ENCODE measurements at places on chromosomes 12 and 14. TPM values are rescaled to one million over a fixed set of nuclear protein-coding genes. Genes with fewer than 3 reads are reported as not detected.

GRCh38 chr14:101925152-101925551 is 39.2 kb upstream of the DYNC1H1 start:
- no peak for DNase-seq

DNA sequence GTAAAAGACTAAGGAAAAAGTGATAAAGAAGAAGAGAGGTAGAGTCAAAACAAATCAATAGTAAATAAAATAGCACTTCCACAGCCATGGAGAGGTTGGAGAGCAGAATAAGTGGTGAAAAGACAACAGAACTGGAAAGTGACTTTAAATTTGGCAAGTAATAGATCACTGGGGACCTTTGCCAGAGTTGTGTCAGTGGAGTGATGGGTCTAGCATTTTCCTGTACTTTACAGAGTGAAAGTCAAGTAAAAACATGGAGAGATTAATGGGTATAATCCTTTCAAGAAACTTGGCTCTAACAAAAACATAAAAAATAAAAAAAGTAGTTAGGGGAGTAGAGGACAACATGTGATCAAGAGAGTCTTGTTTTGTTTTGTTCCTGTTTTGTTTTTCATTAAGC is 502.2 kb upstream of the RPL10L start:
- DNase-seq, result no peak

GRCh38 chr12:112463478-112463877 is 44.7 kb downstream of the PTPN11 start:
- no peak for DNase-seq

GRCh38 chr14:34496679-34497513 is 34.9 kb upstream of the SPTSSA start:
- DNase-seq, result peak; percentile 92

DNA sequence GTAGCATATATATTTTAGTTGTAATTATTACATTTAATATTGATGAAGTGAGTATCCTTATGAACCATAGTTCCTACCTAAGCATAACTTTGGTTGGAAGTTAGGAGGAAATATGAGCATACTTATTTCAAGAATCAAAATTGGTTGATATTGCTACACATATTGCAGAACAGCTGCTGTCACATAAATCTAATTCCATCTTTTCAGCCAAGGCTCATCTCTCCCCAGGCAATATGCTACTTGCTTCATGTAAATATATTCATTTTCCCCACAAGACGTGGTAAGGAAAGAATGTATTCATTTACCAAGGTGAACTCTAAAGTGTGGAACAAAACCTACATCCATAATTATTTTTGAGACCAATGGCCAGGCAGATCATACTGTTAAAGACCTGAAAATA is 62.5 kb upstream of the HIF1A start:
- no peak for DNase-seq

DNA sequence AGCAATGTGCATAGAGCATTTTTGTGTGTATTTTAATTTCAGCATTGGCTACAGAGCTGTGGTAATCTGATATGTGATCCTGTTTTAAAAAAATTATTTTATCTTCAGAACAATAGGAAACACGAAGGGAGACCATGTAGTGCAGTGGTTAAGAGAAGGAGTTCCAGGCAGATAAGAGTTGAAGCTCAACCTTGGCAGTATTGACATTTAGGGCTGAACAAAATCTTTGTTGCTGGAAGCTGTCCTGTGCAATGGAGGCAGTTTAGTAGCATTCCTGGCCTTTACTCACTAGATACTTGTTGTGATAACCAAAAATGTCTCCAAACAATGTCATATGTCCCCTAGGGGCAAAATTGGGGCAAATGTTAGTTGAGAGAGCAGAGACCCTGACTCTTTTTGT is 59.2 kb downstream of the CHST11 start:
- DNase-seq, result no peak

DNA sequence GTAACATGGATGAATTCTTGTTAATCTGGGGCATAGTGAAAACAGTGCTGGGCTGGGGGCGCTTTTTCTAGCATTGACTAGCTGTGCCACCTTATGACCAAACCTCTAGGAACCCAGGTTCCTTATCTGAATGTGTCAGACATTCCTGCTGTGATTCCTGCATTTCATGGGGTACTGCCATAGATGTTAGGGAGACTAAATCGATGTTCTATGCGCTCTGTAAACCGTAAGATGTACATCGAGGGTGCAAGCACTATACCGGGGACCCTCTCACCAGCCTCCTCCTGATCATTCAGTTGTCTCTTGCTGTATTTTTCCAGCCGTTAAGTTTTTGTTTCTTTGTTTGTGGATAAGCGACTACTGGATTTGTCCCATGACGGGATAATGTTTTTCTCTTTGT is 170.9 kb upstream of the PARP11 start:
- no peak for DNase-seq

- DNase-seq, result peak; percentile 65
Observed at GRCh38 chr14:21913759-21914158, 240.1 kb upstream of the OR4E1 start.

DNA sequence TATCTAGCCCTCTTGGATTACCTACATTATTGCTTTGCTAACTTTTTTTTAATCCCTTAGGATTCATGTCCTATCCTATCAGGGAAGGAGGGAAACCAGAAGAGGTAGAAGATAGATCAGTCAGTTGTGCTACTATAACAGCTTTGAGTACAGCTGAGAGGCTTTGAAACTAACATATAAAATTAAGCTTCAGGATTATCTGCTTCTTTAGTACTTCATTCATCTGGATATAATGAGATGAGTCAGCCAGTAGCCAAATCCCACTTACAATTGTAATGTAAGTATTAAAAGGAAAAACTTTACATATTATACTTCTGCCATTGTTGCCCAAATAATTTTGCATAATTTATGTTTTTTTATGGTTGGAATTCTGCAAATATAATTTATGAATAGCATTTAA is 33.4 kb upstream of the ANO6 start:
- no peak for DNase-seq

- DNase-seq, result peak; percentile 48
Observed at GRCh38 chr12:125145196-125145595, 80.0 kb downstream of the AACS start.

GRCh38 chr14:52900731-52901130 is 50.1 kb downstream of the FERMT2 start:
- no peak for DNase-seq

- no peak for DNase-seq
Observed at GRCh38 chr14:89302396-89302950, 114.6 kb downstream of the FOXN3 start.

DNA sequence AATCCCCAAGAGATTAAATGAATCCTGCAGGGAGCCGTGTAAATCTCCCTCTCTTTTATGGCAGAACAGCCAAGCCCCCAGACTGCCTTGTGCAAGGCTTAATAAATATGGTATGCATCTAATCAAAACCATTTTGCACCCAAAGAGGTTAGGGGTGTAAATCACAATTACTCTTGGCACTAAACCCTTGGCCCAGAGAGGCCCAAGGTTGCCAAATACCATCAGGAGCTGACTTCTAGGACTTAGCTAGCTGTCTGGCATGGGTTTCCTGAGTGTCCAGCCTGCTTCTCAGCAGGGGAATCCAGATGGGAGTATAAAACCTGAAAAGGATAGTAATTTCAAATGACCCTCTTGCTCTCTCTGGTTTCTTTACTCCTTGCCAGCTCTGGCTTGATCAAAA is 610.4 kb downstream of the MED13L start:
- DNase-seq, result no peak

- no peak for DNase-seq
Observed at GRCh38 chr14:25250516-25250915, 200.6 kb upstream of the STXBP6 start.

- DNase-seq, result peak; percentile 56
Observed at GRCh38 chr12:15522574-15523187, 200.4 kb downstream of the PTPRO start.

DNA sequence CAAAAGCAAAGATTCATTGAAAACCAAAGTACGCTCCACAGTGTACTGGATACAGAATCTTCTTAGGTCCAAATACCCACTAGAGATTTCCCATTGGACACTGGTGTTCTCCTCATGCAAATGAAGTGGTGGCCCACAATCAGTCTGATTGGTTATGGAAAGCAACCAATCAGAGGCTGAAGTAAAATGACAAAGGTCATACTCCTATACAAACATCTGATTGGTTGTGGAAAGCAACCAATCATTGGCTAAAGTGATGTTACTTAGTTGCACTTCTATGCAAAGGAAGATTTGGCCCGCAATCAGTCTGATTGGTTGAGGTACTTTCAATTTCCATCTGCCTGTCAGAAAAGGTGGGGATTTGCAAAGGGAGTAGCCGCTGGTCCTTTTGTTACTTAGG is 1.3 kb upstream of the WASHC3 start:
- no peak for DNase-seq

DNA sequence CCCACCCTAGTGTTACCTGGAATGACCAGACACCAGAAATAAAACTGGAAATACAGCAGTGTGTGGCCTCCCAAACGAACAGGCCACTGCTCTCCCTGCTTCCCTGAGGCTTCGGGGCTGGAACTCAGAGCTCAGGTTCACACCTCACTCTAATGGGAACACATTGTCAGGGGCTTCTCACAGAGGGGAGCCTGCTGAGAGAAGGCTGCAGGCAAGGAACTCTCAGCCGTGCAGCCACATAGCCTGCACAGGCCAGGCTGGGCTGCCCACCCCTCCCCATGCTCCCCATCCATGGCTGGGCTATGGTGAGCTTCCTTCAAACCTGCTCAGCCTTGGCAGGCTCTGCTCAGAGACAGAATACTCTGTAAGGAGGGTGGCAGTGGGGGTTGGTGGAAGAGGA is 302.5 kb downstream of the EMP1 start:
- no peak for DNase-seq

DNA sequence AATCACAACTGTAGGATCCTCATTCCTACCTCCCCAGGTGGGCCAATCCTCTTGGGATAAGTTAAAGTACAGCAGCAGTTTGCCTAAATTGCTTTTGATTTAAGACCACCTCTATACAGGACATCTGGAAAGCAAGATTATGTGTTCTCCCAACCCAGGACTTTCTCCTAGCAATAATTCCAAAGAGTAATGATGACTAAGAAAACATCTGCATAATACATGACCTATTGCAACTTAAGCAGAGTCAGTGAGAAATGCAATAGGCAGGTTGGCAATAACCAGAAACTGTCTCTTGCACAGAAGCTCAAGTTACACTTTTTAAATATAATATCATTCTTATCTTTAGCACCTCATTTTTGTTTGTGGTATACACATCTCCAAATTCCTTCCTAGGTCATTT is 275.4 kb downstream of the TRHDE start:
- DNase-seq, result no peak

DNA sequence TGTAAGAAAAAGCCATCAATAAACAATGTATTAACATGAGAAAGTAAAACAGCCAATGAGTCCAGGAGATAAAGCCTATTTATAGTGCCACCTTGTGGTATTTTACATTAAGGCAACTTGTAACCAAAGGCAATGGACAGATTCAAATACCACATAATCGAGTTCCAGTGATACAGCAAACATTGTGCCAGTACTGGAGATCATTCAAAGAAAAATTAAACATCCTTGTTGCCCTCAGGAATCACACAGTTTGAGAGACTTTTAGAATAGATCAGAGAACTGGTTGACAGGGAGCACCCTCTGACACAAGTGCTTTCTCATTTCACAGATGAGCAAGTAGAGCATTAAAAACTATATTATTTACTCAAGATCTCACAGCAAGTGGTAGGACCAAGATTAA is 98.1 kb downstream of the DDHD1 start:
- peak; percentile 84 for DNase-seq

- DNase-seq, result no peak
Observed at GRCh38 chr12:130685250-130685787, 30.8 kb downstream of the RIMBP2 start.

GRCh38 chr12:123151457-123152454 is 866 bp upstream of the PITPNM2 start:
- DNase-seq, result peak; percentile 32

GRCh38 chr14:105902131-105902898 is 375.9 kb downstream of the TMEM121 start:
- DNase-seq, result no peak

- DNase-seq, result peak; percentile 34
Observed at GRCh38 chr12:10175846-10176636, 2.8 kb upstream of the TMEM52B start.

DNA sequence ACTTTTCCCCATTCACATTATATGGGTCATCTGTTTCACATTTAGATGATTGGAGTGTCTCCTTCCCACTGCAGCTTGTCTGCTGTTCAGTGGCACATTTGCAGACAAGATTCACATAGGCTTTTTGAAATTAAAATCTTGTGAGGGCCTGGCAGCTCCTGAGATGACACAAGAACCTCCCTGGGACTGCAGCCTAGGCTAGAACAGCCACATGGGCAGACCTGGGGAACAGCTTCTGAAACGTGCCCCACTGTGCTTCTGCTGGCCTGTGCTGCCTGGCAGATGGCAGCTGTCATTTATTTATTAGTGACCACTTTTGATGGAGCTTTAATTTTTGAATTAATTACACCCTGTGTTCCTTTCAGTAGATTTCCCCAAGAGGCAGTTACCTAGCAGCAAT is 137.4 kb downstream of the GRIP1 start:
- no peak for DNase-seq

DNA sequence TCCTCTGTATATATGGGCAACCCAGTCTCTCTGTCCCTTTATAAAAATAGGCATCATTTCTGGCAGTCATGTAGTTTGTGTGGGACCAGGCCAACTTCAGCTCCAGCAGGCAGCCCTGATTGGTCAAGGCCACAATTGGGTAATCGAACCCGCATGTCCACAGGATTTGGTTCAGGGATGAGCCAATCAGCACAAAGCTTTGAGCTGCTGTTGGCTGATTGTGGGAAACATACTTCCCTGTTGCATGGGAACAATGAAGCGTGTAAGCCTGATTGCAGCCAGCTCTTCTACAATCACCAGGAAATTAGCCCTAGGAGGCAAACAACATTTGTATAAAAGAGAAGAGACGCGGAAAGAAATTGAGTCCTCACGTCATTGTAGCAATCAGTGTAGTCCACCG is 328.6 kb downstream of the PCNX1 start:
- DNase-seq, result peak; percentile 71

DNA sequence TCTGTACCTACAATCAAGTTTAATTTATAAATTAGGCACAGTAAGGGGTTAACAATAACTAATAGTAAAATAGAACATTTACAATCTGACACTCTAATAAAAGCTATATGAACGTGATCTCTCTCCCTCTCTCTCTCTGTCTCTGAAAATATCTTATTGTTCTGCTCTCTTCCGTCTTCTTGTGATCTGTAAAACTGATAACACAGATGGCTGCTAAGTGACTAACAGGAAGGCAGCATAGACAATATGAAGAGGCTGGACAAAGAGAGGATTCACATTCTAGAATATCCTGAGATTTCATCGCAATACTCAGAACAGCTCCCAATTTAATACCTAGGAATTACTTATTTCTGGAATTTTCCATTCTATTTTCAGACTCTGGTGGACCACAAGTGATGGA is 827.2 kb downstream of the FLRT2 start:
- DNase-seq, result no peak

The IKZF4 gene
- 7.3 TPM for total RNA-seq

The HECTD1 gene
- 332 TPM for total RNA-seq

The KIF5A gene
- total RNA-seq, result 0.82 TPM

The TMEM121 gene
- total RNA-seq, result 12.1 TPM

The NELL2 gene
- 24.0 TPM for total RNA-seq

The ZNF740 gene
- 16.8 TPM for total RNA-seq

The CAPZA3 gene
- total RNA-seq, result not detected
